ENCODE measurements at places on chromosomes 13 and 19.

DNA sequence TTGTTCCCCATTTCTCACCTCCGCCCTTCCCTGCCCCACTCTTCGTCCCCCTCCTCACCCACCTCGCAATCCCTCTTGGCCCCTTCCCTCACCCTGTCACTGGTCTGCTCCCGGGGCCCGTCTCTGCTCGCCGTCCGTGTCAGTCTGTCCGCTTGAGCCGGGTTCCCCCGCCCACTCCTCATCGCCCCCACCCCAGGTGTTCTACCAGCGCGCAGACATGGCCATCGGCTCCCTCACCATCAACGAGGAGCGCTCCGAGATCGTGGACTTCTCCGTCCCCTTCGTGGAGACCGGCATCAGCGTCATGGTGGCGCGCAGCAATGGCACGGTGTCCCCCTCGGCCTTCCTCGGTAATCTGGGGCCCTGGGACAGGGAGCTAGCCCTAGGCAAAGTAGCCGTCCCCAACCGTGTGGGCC, 22.3 kb downstream of the GRIN2D start:
- DNase-seq, result no peak

GRCh38 chr13:90107661-90108060, 1239.8 kb upstream of the MIR17HG start:
- DNase-seq, result no peak

GRCh38 chr19:4633140-4633967, 6.0 kb upstream of the TNFAIP8L1 start:
- peak; percentile 10 for DNase-seq

DNA sequence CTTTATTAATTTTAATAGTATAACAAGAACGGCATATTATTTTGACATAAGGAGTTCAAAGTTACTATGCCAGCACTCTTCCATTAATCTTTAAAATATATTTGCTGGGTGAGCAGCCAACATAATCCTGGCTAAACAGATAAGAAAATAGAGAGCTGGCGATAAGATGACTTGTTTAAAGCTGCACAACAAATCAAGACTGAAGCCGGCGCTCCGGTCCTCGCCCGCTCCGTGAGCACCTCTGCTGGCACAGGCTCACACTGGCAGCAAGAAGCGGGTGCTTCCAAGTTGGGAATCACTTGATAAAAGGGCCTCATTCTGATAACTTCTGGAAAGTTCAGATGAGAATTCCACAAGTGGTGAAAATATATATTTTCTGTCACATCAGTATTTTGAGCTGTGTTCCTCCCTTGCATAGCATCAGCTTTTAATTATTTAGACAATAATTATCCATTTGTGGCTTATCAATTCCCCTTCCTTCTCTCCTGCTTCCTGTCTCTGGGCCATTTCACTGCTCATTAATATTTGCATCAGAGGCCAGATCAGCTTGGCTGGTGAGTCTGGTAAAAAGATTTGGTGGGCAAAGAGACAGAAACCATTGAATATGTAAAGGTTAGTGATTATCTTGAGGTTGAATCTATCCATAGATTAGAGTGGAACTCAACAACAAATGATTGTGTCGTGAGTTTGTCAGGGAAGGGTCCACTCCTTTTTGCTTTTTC, 205.3 kb downstream of the MZT1 start:
- no peak for DNase-seq

- no peak for DNase-seq
Measured at GRCh38 chr13:29908416-29909080, 58.1 kb upstream of the UBL3 start.

DNA sequence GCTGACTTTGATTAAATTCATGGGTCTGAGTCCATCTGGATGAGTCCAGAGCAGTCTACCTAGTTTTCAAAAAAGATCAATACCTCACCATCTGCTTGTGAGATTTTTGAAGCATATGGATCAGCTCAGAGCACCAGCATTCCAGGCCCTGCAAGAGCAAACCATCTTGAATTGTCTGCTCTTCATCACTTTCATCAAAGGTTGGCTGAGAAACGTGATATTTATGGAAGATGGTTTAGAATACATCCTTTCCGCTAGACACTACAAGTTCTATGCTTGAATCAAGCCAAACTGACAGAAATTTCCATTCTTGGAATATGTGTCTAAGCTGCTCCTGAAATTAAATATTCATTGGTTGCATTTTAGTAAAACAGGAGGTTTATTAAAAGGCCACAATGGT, 190.3 kb downstream of the KCNRG start:
- no peak for DNase-seq

GRCh38 chr13:43286751-43287150, 263.4 kb downstream of the DNAJC15 start:
- DNase-seq, result no peak

DNA sequence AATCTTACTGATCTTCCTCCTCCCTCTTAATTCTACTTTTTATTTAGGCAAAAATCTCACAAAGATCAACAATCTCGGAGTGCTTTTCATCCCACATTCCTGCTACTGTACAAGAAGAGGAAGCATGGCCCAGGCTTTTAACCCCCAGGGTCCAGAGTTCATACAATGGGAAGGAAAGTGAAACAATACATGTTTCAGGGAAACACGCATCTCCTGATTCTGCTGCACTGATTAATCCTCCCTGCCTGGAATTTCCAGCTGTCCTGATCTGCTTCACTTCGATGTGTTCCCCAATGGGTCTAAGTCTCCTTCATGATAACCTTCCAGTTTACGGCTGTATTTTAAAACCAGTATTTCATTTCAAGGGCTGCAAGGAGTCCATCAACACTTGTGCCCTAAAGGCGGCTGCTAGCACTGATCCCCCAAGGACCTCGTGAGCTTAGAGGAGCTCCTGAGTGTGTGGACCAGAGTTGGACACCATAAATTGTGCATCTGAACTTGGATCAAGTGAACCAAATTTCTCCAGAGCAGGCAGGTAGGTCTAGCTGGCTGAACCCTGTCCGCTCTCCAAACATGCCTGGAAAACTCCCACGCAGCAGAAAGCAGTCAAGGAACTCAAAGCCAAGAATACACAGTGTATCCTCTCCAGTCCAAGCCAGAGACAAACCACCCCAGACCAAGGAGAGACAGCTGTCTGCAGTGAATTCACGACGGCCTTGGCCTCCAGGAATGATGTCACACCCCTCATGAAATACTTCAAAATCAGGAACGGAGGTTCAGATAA, 44.3 kb downstream of the COL4A1 start:
- no peak for DNase-seq

DNA sequence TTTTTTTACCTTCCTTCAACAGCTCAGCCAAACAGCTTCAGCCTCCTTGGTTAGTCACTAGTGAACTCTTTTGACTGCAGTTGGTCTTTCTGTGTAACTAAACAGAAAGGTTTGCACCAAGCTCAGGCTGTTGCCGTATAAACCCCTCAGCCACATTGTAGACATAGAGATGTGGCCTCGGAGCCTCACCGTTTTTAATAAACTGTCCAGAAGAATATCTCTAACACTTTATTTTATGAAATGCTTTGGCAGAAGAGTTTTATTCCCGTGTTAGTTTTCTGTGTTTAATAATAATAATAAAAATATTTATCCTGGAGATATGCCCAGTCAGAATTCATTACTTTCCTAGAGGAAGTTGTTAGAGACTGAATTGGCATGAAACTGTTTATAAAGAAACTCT, 171.7 kb upstream of the MAB21L1 start:
- no peak for DNase-seq

DNA sequence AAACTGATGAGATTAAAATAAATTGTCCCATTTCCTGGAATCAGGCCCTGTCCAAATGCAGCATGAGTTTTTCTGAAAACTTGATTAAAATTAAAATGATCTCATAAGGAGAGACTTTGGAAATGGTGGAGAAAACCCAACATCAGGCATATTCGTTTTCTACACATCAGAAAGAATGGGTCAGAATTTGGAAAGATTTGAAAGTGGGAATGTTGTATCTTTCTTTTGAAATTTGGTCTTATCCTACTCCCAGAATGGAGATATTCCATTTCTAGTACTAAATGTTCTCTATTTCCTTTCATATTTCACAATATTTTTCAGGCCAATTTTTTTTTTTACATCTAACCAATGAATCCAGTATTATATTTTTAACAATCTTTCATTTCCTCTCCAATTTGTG, 223.9 kb upstream of the RXFP2 start:
- DNase-seq, result no peak

- DNase-seq, result no peak
Measured at GRCh38 chr19:51441410-51442390, 16.6 kb downstream of the SIGLEC8 start.

DNA sequence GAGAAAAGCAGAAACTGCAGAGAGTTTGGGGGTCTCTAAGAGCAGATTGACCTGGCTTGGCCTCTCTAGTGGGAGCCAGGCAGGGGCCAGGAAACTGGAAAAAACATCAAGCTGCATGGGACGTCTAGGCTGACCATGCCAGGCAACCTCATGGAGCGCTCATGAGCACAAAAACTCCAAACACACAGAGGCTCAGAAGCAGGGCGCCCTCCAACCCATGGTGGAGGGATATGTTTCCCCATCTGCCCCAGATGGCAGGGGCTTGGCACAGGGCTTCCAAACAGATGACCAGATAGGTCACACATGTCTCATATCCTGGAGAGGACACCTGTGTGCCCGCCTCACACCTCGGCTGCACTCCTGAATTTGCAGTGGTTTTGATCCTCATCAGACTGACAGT, 879.0 kb downstream of the UQCRFS1 start:
- DNase-seq, result no peak
